Tibial nerve (tissue), 4 donors: ENCODE measurements at places on chromosomes 4 and X.

- no peak for DNase-seq
These were observed 150.4 kb downstream of the EMCN start for GRCh38 chr4:100367451-100367850.

GRCh38 chr4:12138488-12138887 is 709.8 kb upstream of the HS3ST1 start:
- no peak for DNase-seq

DNA sequence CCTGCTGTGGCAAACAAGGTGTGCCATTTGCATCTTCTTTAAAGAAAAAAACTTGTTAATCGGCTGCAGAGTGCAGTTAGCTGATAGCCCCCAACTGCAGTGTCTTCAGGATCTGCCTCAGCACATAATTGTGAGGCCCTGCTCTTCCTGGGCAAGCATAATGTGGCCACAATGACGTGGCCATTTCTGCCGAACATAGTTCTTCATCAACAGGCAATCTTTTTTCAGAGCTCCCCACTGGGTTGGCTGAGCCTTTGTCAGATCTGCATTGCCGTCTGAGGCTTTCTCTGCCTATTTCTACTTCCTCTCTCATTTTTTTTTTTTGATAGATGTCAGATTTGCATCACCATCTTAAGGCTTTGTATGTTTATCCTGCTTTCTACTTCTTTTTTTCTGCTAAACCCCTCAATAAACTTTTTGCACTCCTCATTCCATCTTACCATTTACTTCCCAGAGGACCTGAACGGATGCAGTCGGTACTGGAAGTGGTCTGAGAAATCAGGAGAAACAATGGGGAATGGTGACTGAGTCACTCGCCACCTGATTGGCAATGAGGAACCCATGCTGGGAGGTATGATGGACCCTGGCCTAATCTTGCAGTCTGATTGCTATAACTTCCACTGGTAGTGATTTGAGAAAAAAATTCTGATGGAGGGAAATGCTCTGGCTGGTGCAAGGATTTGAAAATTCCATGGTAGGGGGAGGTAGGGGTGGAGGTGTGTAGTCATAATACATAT is 21.2 kb upstream of the TAB3 start:
- no peak for DNase-seq

- DNase-seq = no peak
These were observed 19.4 kb upstream of the BMP2K start for GRCh38 chr4:78756776-78757175.

DNA sequence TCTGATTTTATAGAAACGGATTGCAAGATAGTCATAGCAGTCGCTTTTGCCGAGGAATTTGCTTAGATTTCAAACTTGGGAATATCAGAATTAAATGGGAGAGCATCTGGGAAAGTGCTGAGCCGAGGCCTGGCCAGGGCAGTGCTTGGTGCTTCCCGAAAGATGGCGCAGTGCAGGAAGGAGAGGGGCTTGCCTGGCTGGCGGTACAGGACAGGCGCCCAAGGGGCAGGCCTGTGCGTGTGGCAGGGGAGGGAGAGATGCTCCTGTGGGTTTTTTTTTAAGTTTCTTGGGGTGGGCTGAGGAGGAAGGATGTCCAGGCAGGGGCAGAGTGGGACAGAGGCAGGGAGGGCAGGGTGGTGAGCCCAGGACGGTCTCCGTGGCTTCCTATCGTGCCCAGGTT is 241.1 kb downstream of the AFAP1 start:
- no peak for DNase-seq

GRCh38 chrX:78693536-78693935 is 34.4 kb upstream of the RTL3 start:
- no peak for DNase-seq
